Small intestine (tissue), 16 donors: ENCODE measurements at places on chromosomes 13 and 19. TPM values are rescaled to one million over a fixed set of nuclear protein-coding genes. Genes with fewer than 3 reads are reported as not detected.

Gene POSTN
- polyA plus RNA-seq, result 14.5 TPM

GRCh38 chr19:50204811-50205675 is 1.6 kb downstream of the MYH14 start:
- H3K36me3 ChIP-seq, result no peaks in the 10 kb centered on the region
- H3K4me1 ChIP-seq, result no peaks in the 10 kb centered on the region
- DNase-seq, result peak; percentile 96

GRCh38 chr13:77616027-77616426 is 80.5 kb downstream of the SCEL start:
- no peaks in the 10 kb centered on the region for H3K4me1 ChIP-seq
- H3K27me3 ChIP-seq, result no peaks in the 10 kb centered on the region
- H3K4me3 ChIP-seq, result no peak overlapping the region
- no peak overlapping the region for H3K27ac ChIP-seq
- H3K36me3 ChIP-seq, result no peaks in the 10 kb centered on the region
- DNase-seq, result no peak

DNA sequence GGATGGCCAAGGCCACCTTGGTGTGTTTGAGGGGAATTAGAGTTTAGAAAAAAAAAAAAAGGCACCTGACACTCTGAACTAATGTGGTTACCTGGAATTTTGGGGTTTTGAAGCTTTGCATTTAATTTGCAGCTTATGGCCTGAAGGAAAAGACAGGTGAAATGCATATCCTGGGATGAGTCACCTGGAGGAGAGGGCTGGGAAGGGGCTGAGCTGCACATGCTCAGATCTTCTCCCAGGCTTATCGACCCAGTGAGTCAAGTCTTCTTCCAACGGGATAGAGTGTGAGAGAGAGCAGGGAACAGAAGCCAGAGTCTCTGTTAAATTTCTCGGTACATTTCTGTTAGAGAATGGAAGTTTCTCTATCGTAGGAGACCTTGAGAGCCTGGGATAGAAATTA is 29.7 kb upstream of the ALOX5AP start:
- no peak overlapping the region for H3K27ac ChIP-seq
- no peaks in the 10 kb centered on the region for H3K4me1 ChIP-seq
- no peaks in the 10 kb centered on the region for H3K27me3 ChIP-seq
- no peak for DNase-seq
